ENCODE measurements at places on chromosomes 16 and 17.

GRCh38 chr17:62791235-62791734, 16.8 kb downstream of the MARCHF10 start:
- ATAC-seq, result no peak

- ATAC-seq, result peak; percentile 60
Measured at GRCh38 chr17:75504347-75505151, 10.8 kb downstream of the CASKIN2 start.

- ATAC-seq, result no peak
Measured at GRCh38 chr17:81538651-81539570, 10.7 kb downstream of the FSCN2 start.

GRCh38 chr17:31309556-31309955, 4.3 kb downstream of the EVI2B start:
- peak; percentile 88 for ATAC-seq

DNA sequence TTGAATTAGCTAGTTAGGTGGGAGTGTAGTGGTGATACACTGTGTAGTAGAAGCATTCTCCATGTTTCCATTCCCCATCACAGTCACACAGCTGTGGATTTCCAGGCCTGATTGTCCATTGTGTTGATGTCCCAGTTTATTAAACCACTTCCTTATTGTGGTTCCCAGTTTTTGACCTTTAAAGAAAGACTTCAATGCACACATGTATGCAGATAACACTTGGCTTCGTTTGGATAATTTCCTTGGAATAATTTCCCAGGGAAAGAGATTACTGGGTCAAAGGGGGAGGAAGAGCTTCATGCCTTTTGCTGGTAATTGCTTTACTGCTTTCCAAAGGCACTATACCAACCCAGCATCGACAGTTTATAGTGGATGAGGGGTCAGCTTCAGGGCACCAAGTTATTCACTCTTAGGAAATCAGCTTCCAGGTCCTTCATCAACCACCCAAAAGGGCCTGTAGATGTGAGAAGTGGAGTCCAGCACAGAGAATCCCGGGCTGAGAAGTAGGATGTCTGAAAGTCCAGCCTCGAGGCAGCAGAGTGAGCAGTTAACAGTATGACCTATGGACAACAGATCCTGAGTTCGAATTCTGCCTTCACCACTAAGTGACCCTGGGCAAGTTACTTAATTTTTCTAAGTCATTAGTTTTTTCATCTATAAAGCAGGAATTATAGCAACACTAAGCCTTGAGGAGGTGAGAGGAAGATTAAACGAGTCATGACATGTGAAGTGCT, 31.3 kb upstream of the TNS4 start:
- no peak for ATAC-seq

DNA sequence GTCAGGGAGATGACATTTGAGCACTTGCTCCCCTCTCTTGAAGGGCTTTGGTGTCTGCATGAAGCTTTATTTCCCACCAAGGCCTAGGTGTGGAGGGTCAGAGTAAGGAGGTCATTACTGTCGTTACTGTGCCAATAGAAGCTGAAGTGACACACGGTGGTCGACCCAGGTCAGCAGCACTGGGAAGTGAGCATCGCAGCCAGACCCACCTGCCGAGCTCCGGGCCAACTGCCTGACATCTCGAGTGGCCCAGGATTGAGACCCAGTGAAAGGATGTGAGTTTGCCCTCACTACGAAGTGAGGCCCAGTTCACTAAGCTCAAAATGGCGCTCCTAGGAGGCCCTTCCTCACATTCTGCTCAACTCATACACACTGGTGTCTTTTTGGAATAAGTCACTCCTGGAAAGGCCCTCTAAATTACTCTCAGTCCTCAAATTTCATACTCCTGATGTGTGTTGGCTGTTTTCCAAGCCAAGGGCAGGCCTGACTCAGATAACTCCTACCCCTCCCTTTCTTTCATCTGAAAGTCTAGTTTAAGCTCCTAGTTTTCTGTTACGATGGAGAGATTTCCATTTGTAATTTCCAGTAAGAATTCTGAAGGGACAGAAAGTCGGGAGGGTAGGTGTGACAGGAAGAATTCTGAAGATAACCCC, 200.4 kb downstream of the LGALS9B start:
- no peak for ATAC-seq

DNA sequence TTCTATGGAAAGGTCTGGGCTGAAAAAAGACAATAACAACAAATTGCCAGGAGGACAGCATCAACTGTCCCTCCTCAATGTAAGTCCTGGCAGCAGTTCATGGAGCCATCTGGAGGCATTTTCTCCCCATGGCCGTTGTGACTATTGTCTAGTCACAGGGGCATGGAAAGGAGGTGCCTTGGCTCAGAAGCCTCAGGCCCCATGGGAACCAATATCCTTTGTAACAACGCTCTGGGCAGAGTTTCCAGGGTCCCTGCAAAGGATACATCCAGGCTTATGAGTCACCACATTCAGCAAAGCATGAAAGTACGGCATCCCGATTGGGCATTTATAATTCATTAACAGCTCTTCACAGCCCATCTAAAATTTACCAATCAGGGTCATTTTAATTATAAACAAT, 85.2 kb downstream of the GLG1 start:
- ATAC-seq, result no peak

GRCh38 chr17:69749911-69750310, 325.1 kb upstream of the KCNJ16 start:
- ATAC-seq, result no peak

- ATAC-seq, result no peak
Measured at GRCh38 chr16:68344252-68344651, 33.4 kb downstream of the PRMT7 start.

DNA sequence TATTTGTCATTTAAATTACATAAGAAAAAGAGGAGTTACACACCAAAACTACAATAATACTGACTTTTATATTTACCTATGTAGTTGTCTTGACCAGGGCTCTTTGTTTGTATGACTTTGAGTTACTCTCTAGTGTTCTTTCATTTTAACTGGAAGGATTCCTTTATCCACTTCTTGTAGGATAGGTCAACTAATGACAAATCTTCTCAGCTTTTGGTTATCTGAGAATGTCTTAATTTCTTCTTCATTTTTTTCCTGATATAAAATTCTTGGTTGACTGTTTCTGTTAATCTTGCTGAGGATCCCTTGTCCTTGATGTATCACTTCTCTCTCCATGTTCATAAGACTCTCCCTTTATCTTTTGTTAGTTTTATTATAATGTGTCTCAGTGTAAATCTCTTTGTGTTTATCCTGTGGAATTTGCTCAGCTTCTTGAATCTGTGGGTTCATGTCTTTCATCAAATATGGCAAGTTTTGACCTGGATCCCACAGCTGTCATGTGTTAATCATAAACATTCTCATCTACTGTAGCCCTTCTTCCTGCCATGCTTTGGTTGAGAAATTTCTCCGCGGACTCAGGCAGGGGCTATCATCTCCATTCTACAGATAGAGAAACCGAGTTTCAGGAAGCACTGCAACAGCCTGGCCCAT, 5.4 kb downstream of the PRSS41 start:
- no peak for ATAC-seq

- ATAC-seq, result peak; percentile 65
Measured at GRCh38 chr17:47315451-47316266, 8.1 kb upstream of the EFCAB13 start.

DNA sequence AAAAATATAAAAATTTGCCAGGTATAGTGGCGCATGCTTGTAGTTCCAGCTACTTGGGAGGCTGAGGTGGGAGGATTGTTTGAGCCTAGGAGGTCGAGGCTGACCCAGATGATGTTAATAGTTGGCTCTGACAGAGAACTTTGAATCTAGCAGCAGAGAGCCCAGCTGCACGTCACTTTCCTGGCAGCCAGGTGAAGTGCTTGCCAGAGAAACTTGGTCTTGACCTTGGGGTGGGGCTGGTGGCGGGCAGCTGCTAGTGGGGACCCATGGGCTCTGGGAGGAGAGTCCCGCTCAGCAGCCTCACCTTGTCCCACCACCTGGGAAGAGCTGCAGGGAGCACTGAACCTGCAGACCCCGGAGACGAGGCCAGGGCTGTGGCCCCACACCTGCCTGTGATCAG, 3.1 kb upstream of the C16orf74 start:
- ATAC-seq, result no peak

DNA sequence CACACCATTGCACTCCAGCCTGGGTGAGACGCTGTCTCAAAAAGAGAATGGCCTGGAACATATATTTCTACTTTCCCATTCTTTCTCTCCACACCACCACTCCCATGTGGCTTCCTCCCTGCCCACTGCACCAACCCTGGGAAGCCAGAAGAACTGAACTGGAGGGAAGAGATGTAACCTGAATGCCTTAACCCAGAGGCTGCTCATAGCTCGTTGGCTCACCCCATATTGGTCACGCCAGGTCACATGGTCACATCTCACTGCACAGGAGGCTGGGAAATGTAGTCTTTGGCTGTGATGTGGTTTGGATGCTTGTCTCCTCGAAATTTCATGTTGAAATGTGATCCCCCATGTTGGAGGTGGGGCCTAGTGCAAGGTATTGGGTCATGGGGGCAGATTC, 5.9 kb upstream of the DNAH17 start:
- ATAC-seq, result no peak

DNA sequence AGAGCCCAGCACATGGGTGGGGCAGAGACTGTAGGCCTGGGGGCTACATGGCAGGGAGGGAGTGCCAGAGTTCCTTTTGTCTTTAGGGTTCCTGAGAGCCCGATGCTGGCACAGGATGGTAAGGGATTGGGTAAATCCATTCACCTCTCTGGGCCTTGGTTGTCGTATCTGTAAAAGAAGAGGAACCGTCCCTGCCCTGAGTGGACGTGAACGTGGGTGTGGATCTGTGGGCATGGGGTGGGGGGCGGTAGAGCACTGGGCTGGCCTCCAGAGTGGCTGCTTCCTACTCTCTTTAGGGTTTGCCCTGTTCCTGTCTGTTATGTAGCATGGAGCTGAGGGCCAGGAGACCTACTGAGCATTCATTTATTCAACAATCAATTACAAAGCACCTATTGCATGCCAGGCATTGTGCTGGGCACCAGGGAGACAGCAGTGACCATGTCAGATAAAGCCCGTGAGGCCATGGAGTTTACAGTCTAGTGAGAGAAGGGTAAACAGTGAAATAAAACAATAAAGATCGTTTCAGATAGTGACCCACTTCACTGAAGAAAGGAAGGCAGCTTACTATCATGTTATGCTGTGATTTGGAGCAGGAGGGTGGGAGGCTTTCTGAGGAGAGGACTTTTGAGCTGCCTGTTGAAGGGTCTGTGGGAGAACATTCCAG, 13.1 kb upstream of the TCAP start:
- ATAC-seq, result no peak

DNA sequence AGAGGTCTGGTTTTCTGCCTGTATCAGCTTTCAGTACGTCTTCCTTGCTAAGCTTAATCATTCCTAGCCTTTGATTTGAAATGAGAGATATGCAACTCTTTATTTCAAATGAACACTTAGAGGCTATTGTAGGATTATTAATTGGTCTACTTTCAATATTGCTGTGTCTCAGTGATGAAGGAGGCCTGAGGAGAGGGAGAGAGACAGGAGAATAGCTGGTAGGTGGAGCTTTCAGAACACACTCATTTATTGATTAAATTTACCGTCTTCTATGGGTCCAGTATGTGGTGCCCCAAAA, 187.0 kb downstream of the BCAS3 start:
- no peak for ATAC-seq

- no peak for ATAC-seq
Measured at GRCh38 chr16:69773260-69773947, 11.3 kb downstream of the WWP2 start.

DNA sequence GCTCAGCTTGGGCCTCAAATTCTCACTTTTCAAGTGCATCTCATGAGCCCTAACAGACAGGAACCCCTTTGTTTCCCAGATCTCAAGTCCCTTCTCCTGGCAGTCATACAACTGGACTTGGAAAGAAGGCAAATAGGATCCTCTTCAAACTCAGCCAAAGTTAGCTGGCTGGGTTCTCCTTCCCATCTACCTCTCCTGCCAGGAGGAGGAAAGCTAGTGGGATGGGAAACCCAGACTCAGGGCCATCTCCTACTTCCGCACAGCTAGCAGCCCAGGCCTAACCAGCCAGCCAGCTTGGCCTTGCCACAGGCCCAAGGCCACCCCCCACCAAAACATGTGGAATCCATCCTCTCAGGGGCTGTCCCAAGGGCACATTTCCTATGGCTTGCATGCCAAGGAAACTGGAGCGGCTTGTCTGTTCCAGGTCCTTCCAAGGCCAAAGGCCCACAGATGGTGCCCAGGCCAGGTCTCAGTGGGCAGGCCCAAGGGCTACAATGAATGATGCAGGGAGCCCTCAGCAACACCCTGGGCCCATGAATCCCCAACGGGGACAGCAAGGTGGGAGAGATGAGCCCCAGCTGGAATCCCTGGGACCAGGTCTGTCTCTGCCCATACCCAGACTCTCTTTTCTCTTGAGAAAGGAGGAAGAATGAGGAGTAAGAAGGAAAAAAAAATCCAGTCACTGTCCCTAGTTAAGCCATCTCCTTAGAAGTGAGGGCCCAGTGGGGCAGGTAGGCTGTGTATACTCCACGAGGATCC, 1.7 kb downstream of the SMARCD2 start:
- ATAC-seq, result no peak

DNA sequence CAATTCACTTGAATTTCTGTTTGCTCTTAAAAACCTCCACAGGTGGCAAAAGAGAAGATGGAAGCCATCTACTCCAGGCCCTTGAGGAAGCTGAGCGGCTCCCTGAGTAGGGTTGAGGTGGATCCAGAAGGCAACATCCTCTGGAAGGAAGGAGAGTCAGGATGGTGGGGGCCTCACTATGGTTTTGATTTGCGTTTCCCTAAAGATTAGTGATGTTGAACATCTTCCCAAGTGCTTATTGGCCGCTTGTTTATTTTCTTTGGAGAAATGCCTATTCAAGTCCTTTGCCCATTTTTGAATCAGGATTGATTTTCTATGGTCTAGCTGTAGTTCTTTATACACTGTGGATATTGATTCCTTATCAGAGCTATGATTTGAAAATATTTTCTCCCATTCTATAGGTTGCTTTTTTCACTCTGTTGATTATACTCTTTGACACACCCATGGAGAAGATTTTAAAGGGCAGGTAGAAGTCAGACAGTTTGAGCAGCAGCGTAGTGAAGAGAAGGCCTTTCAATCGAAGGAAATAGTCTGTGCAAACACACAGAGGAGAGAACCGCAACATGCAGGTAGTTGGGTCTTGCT, 58.6 kb downstream of the WSB1 start:
- no peak for ATAC-seq

GRCh38 chr17:37278247-37278894, 97.4 kb upstream of the C17orf78 start:
- ATAC-seq, result no peak

DNA sequence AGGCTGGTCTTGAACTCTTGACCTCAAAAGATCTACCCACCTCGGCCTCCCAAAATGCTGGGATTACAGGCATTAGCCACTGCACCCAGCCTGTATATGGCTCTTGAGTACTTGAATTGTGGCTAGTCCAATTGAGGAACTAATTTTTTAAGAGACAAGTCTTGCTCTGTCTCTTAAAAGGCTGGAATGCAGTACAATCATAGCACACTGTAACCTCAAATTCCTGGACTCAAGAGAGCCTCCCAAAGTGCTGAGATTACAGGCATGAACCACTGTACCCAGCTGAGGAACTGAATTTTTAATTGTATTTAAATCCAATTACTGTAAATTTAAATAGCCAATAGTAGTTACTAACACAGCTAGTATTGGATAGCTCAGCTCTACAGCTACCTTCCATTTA, 50.6 kb downstream of the MED13 start:
- ATAC-seq, result no peak
